GM12865 (cell line): ENCODE measurements at places on chromosomes 11 and 22.

DNA sequence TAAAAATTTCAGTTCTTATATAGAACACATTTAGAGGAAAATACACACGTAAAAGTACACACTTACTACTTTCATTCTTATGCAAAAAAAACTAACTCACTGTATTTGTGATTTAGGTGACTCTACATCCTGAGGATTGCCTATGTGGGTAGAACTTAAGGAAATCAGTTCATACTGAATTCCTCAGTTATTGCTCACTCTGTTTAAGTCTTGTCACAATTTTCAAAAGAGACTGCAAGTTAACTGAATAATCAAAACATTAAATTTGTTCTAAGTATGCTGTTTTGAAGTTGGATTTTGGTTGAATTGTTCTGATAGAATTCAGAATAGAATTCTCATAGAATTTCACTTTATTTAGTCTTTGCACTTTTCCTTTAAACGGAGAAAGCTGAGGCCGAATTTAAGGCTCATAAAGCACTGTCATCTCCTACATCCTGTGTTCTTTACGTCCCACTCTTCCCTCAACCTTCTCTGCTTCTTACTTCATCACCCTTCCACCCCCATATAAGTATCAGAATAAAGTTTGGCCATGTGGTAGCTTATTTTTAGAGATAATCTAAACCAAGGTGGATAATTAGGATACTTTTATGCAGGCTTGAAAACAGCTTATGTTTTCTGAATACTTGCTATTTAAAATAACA lies 59.8 kb downstream of the APOL5 start:
- no peak for DNase-seq

DNA sequence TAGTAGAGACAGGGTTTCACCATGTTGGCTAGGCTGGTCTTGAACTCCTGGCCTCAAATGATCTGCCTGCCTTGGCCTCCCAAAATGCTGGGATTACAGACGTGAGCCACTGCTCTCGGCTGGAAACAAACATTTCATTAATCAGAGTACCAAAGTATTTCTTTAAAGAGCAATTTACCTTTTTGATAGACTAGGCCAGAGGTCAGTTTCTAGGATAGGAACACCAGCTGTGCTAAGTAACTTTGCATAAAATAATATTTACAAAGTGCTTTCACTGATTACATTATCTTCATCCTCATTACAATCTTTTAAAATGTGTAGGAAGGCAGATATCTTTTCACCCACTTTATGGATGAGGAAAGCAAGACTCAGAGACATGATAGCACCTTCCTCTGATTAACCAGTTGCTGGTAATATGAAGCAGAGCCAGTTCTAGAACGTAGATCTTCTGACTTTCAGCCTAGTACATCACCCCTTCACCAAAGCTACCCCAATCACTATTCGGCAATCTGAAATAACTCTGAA lies 355.2 kb downstream of the SOX6 start:
- DNase-seq = no peak

- no peak for DNase-seq
Observed at GRCh38 chr11:93903989-93904388, 53.6 kb upstream of the VSTM5 start.

DNA sequence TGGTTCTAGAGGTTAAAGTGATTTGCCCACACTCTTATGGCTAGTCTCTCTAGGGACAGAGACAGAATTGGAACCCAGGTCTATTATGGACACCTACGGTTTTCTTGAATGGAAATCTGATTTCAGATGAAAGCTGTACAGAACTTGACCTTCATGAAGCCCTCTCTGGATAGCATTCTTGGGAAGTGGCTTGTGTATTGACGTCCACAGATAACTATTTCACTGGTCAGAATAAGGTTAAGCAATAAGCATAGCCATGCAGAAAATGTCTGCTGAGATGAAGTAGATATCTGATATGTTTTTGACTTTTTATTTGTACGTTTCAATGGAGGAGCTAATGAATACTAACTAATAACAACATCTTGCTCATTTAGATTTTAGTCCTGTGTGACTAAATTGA lies 1.1 kb downstream of the TLCD5 start:
- no peak for DNase-seq

- DNase-seq = no peak
Observed at GRCh38 chr11:40642284-40642683, 817.2 kb downstream of the LRRC4C start.

DNA sequence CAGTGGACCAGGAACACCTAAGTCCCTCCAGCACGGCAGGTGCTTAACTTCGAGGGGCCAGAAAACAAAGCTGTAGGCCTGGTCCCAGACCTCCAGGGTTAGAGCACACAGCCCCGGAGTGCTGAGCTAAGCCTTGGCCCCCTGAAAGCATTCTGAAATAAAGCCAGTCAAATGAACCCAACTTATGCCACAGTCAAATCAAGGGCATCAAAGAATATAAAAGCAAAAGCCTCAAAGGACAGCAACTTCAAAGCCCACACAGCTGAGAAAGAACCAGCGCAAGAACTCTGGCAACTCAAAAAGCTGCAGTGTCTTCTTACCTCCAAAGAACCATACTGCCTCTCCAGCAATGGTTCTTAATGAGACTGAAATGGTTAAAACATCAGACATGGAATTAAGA lies 39.1 kb downstream of the TMEM123 start:
- DNase-seq = no peak

GRCh38 chr11:2315395-2316168 lies 13.8 kb downstream of the TSPAN32 start:
- no peak for DNase-seq

DNA sequence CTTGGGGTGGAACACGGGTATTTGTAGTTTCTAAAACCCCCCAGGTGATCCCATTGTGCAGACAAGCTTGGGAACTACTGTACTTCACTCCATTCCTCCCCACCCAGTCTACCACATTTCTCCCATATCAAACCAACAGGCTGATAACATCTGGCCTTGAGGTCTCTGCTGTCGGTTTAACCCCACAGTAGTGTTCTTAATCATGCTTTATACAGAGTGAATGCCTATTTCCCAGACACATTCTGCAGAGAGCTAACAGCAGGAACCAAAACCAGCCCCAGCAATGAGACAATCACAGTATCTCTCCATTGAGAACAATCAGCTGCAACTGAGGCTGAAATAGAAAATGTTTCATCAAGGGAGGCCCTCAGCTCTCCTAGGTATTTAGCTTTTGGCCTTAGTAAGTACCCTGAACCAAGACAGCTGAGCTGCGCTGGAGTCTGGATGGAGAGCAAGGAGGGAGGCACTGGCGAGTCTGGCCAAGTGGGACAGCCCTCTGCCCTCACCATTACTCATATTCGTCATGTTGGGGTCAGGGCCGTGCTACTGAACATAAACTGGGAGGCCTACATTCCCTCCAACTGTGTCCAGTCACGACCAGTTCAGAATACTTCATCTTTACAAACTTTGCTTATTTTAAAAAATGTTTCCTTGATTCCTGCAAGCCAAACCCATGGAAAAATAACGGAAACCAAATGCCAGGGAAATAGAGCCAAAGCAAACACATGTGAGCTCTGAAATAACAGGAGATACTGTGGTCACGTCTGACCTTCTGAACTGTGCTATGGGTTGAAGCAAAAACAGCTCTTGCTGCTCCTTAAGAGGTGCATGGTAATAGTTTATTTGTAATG lies 81.0 kb downstream of the CCDC34 start:
- peak; percentile 50 for DNase-seq

GRCh38 chr22:32018056-32018455 lies 25.0 kb upstream of the SLC5A1 start:
- no peak for DNase-seq

GRCh38 chr11:48154151-48154550 lies 62.5 kb upstream of the OR4B1 start:
- DNase-seq = no peak

- no peak for DNase-seq
Observed at GRCh38 chr11:2182075-2182474, 10.5 kb upstream of the TH start.

- no peak for DNase-seq
Observed at GRCh38 chr11:1358286-1358685, 31.4 kb upstream of the BRSK2 start.

- no peak for DNase-seq
Observed at GRCh38 chr11:92410526-92410925, 185.9 kb downstream of the FAT3 start.

- peak; percentile 82 for DNase-seq
Observed at GRCh38 chr22:28674121-28674563, 5.5 kb downstream of the TTC28 start.

- no peak for DNase-seq
Observed at GRCh38 chr11:959608-960007, 33.9 kb downstream of the AP2A2 start.

DNA sequence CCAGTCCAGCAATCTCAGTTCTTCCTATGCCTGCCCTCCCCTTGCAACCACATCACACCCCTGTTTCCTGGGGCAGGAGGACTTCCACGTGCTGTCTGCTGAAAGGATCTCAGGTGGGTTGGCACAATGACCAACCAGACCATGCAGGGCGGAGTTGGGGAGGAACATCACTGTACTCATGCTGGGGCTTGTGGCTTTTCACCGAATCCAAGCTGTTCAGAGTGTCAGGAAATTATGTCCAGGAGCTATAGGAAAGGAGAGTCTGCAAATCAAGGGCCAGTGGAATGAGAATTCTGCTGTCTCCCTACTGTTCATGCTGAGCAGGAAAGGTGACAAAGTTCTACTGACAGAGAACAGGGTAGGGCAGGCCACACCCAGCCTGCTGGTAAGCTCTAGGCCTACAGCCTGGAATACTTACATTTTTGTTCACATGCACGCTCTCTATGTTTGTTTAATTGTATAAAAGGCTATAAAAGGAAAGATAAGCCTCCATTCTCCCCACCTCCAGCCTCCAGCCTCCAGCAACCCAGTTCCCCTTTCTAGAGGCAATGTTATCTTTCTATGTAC lies 1.7 kb upstream of the PLAAT2 start:
- peak; percentile 41 for DNase-seq

DNA sequence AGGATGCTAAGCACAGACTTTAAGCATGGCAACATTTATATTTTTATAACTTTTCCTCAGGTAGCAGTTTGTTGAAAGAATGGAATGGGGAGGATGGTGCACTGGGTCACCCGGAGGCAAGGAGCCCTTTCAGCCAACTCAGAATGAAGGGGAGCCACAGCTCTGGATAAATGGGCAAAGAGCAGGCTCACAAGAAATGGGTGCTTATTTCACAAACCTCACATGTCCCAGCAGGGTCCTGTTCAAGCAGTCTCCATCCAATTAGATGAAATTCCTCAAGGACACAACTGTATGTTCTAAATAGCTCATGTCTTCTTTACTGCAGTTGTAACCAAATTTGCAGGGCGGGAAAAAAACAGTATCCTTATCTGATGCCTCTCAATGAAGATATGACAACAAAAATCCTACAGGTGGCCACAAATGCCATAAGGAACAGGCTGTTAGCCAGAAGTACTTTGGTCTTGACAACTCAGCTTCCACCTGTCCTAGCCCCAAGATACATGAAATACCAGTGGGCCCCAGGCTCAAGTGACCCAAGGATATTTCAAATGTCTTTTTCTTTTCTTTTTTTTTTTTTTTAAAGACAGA lies 48.2 kb downstream of the MAPK1 start:
- DNase-seq = no peak

DNA sequence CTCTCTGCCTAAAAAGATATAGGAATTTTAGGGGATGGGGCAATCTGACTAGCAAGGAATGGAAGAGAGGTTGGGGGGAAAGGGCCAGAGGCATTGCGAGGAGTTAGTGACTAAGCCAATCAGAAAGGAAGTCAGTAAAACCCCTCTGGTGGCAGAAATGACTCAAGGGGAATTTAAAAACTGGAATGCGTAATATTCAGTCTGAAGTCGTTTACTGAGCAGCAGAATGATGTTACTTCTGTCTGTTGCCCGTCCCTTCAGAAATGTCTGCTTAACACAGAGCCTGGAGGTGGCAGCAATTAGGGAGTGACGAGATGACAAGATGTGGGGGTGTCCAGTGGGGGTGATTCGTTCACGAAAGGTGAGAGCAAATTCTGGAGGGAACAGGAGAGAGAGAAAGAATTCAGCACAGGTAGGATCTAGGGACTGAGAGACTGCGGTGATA lies 107.7 kb upstream of the CLMP start:
- DNase-seq = peak; percentile 82

DNA sequence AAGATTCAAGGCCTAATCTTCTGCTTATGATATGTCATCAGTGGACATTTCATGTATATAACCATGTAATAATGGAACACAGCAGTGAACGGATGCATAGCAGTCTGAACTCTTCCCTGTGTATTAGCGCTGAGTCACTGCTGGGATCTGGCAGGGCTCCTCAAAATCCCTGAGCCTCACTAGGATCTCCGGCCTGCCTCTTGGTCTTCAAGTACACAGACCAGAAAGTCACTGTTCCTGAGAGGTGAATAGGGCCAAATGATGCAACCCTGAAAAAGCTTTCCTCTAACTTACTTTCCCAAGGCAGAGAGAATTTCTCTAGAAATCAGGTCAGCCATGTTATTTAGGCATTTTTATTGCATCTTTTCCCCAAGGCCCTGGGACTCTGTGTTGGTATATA lies 35.0 kb downstream of the POU2AF1 start:
- DNase-seq = peak; percentile 9

- no peak for DNase-seq
Observed at GRCh38 chr11:22752908-22753310, 76.7 kb downstream of the SVIP start.

GRCh38 chr22:42300259-42301076 lies 30.0 kb upstream of the TCF20 start:
- peak; percentile 58 for DNase-seq

DNA sequence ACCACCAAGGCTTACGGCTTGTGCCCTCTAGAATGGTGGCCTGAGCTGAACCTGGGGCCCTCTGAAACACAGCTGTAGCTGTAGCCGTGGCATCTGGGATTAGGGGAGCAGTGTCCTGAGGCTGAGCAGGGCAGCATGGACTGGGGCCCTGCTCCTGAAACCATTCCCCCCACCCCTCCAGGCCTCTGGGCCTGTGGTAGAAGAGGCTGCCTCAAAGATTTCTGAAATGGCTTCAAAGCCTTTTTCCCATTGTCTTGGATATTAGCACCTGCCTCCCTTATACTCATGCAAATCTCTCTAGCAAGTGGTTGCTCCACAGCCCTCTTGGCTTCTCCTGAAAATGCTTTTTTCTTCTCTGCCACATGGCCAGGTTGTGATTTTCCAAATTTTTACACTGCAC lies 106.9 kb downstream of the CTNND1 start:
- DNase-seq = no peak

- DNase-seq = no peak
Observed at GRCh38 chr11:61711498-61711897, 31.3 kb downstream of the DAGLA start.

GRCh38 chr11:134531327-134532130 lies 119.5 kb upstream of the B3GAT1 start:
- no peak for DNase-seq

GRCh38 chr11:70001246-70001645 lies 76.9 kb upstream of the ANO1 start:
- no peak for DNase-seq

DNA sequence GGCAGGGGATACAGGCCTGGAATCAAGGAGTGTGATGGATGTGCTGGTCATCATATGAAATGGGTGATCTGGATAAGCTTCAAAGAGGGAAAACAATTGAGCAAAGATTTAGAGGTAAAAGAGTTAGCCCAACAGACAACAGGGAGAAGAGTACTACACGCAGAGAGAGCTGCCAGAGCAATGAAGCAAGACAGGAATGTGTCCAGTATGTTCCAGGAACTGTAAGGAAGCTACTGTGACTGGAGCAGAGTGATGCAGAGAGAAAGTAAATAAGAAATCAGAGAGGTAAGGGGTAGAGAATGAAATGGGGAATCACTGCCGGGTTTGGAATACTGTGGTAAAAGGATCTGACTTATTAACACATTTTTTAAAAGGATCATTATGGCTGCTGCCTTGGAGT lies 255.1 kb downstream of the DCDC1 start:
- no peak for DNase-seq
